ENCODE measurements at places on chromosomes 7 and 10. TPM values are rescaled to one million over a fixed set of nuclear protein-coding genes. Genes with fewer than 3 reads are reported as not detected.

DNA sequence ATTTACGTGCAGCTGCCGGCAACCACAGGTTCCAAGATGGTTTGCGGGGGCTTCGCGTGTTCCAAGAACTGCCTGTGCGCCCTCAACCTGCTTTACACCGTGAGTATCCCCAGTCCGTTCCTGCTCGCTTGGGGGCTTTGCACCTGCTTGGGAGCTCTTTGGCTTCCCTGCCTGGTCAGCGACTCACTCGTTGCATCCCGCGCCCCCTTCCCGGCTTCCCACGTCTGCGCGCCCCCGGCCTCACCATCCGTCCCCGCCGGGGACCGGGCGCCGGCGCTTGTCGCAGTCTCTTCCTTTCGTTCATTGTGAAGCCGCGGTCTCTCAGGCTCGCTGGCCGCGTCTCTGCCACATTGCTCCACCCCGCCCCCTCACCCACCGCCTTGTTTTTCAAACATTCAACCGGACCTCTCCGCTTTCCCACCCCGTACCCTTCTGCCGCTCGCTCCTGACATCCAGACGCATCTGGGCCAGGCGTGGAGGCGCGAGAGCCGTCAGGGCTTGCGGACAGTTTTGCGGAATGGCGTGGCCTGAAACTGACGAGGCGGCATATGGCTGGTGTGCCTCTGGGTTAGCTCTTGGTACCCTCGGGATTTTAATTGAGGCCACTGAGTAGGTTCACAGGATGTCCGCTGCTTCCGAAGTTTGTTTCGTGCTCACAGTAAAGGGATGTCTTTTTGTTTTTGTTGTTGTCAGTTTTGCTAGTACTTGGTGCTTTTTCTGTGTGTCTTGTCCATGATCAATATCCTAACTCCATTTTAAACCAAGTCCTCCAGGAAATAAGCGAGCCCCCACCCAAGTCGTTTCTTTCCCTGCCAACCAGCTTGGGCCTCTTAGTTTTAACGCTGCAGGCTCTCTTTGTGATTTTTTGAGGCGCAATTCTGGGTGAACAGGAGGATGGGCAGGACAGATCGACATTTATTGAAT is 639 bp downstream of the TSPAN13 start:
- peak overlapping the region; percentile 83 for H3K27ac ChIP-seq
- H3K36me3 ChIP-seq = no peaks in the 10 kb centered on the region

GRCh38 chr7:54339073-54339472 is 203.1 kb upstream of the VSTM2A start:
- no peaks in the 10 kb centered on the region for H3K4me1 ChIP-seq
- peak; percentile 33 for DNase-seq
- H3K36me3 ChIP-seq = no peaks in the 10 kb centered on the region
- no peak overlapping the region for H3K27ac ChIP-seq
- H3K27me3 ChIP-seq = no peaks in the 10 kb centered on the region

- no peak overlapping the region for H3K27ac ChIP-seq
- no peak overlapping the region for H3K4me3 ChIP-seq
- H3K4me1 ChIP-seq = no peaks in the 10 kb centered on the region
- no peaks in the 10 kb centered on the region for H3K36me3 ChIP-seq
- DNase-seq = no peak
Measured at GRCh38 chr10:82643076-82643475, 768.1 kb downstream of the NRG3 start.

GRCh38 chr7:455110-455928 is 64.3 kb downstream of the PDGFA start:
- peak; percentile 81 for DNase-seq
- H3K27me3 ChIP-seq = peaks cover 6% of the 10 kb centered on the region
- no peaks in the 10 kb centered on the region for H3K36me3 ChIP-seq
- H3K4me1 ChIP-seq = peaks cover 25% of the 10 kb centered on the region
- H3K4me3 ChIP-seq = no peak overlapping the region

DNA sequence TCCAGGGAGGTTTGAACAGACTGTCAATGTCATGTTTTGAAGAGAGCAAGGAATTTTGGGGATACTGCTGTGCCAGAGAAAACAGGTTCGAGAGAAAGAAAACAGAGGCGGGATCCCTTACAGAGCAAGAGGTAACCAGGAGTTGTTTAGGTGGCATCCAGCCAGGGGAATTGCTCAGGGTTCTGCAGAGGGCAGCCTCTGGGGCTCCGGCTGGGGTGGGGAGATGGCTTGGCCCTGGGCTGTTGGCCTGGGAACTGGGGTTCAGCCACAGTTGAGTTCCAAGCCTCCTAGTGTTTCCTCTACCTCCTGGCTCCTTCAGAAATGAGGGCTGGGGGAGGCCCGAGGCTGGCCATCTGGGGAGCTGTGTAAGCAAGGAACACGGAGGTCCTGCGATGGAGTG is 68.0 kb downstream of the CAMK1D start:
- no peak overlapping the region for H3K4me3 ChIP-seq
- no peak overlapping the region for H3K27ac ChIP-seq
- peaks cover 4% of the 10 kb centered on the region for H3K4me1 ChIP-seq
- H3K36me3 ChIP-seq = no peaks in the 10 kb centered on the region

GRCh38 chr7:46080595-46081159 is 159.6 kb upstream of the IGFBP3 start:
- H3K4me3 ChIP-seq = no peak overlapping the region
- H3K27ac ChIP-seq = no peak overlapping the region
- no peaks in the 10 kb centered on the region for H3K4me1 ChIP-seq
- H3K36me3 ChIP-seq = no peaks in the 10 kb centered on the region

- H3K36me3 ChIP-seq = no peaks in the 10 kb centered on the region
- H3K27ac ChIP-seq = no peak overlapping the region
Measured at GRCh38 chr7:86995052-86995725, 64.3 kb downstream of the ELAPOR2 start.

GRCh38 chr10:18341055-18341454 is 200.8 kb downstream of the CACNB2 start:
- no peaks in the 10 kb centered on the region for H3K27me3 ChIP-seq
- H3K27ac ChIP-seq = no peak overlapping the region
- no peaks in the 10 kb centered on the region for H3K36me3 ChIP-seq
- no peaks in the 10 kb centered on the region for H3K4me1 ChIP-seq
- H3K4me3 ChIP-seq = no peak overlapping the region
- no peak for DNase-seq

DNA sequence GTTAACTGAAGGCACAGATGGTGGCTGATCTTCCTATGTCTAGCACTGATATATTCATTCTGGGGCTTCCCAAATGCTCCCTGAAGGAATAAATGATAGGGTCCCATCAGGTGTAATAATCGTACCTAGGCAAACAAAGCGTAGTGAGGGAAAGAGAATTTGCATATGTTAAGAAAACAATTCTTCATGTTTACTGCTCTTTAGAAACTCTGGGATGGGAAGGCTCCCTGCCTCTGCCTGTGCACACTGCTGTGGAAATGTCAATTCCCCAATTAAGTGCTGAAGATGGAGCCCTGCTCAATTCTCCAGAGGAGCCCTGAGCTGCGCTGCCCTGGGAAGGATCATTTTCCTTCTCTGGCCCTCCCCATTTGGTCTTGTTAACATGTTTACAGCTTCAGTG is 380.9 kb upstream of the ADARB2 start:
- no peak overlapping the region for H3K27ac ChIP-seq
- DNase-seq = no peak
- no peaks in the 10 kb centered on the region for H3K27me3 ChIP-seq
- no peak overlapping the region for H3K4me3 ChIP-seq
- no peaks in the 10 kb centered on the region for H3K4me1 ChIP-seq
- no peaks in the 10 kb centered on the region for H3K36me3 ChIP-seq

DNA sequence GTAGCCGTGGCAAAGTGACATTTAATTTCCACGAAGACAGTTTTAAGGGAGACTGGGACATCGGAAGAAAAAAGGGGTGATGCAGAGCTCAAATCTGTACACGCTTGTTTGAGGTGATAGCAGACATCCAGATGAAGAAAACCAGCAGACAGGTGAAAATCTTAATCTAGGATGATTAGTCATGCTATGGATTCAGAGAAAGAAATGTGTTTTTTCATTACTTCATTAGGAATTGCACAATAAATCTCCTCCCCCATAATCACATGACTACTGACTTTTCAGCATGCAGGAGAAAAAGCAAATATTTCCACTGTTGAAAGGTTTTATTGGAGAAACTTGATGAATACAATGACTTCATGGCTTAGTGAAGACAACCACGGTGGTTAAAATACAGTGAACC is 2.5 kb downstream of the NUDT5 start:
- H3K27ac ChIP-seq = no peak overlapping the region
- no peak overlapping the region for H3K4me3 ChIP-seq
- peaks cover 12% of the 10 kb centered on the region for H3K4me1 ChIP-seq

- no peak for DNase-seq
- H3K36me3 ChIP-seq = no peaks in the 10 kb centered on the region
- H3K27me3 ChIP-seq = no peaks in the 10 kb centered on the region
- no peaks in the 10 kb centered on the region for H3K4me1 ChIP-seq
- H3K27ac ChIP-seq = no peak overlapping the region
Measured at GRCh38 chr10:88401671-88402347, 181.3 kb downstream of the RNLS start.

DNA sequence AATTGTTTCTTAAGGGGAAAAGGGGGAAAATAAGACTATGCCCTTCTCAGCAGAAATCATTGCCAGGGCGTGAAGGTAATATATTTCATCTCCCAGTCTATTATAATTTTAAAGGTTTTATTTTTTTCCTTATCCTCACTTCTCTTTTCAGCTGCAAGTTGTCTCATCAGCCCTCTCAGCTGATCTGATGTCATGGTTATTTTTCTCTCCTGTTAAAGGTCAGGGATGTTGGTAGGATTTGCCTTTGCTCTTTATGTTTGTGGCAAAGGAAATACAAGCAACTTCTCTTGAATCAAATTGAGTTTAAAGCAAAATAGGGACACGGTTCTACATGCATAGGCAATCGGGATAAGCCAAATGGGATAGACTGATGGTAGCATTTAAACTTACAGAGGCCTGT is 946.9 kb downstream of the SORCS1 start:
- no peak overlapping the region for H3K4me3 ChIP-seq
- no peaks in the 10 kb centered on the region for H3K36me3 ChIP-seq
- H3K4me1 ChIP-seq = no peaks in the 10 kb centered on the region
- no peak for DNase-seq

- DNase-seq = no peak
- H3K36me3 ChIP-seq = no peaks in the 10 kb centered on the region
- H3K4me3 ChIP-seq = no peak overlapping the region
- no peak overlapping the region for H3K27ac ChIP-seq
- no peaks in the 10 kb centered on the region for H3K27me3 ChIP-seq
- peaks cover 5% of the 10 kb centered on the region for H3K4me1 ChIP-seq
Measured at GRCh38 chr10:96906864-96907263, 74.8 kb downstream of the LCOR start.

- DNase-seq = no peak
- no peak overlapping the region for H3K27ac ChIP-seq
- H3K36me3 ChIP-seq = no peaks in the 10 kb centered on the region
- H3K4me1 ChIP-seq = no peaks in the 10 kb centered on the region
- H3K27me3 ChIP-seq = peaks cover 17% of the 10 kb centered on the region
Measured at GRCh38 chr10:120365872-120366271, 91.2 kb upstream of the PLPP4 start.

DNA sequence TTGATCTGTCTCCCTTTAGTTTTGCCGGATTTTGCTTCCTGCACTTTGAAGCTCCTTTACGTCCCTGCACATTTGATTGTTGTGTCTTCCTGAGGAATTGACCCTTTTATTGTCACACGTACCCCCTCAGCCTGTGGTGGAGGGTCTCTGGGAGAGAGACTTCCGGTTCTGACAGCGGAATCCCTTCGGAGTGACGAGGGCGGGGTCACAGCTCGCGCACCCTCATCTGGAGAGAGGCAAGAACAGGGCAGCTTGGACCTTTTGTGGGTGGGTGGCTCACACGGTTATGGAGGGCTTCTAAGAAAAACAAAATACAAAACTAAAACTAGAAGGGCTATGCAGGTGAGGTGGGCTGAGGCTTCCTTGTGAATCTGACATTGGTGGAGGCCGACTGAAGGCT is 26.0 kb downstream of the AMZ1 start:
- no peak for DNase-seq
- H3K4me1 ChIP-seq = peaks cover 27% of the 10 kb centered on the region
- H3K36me3 ChIP-seq = no peaks in the 10 kb centered on the region
- H3K27me3 ChIP-seq = no peaks in the 10 kb centered on the region

- H3K27ac ChIP-seq = no peak overlapping the region
- H3K4me1 ChIP-seq = no peaks in the 10 kb centered on the region
- H3K36me3 ChIP-seq = no peaks in the 10 kb centered on the region
- H3K4me3 ChIP-seq = no peak overlapping the region
- H3K27me3 ChIP-seq = no peaks in the 10 kb centered on the region
- DNase-seq = peak; percentile 16
Measured at GRCh38 chr7:6317797-6318438, 45.5 kb upstream of the CYTH3 start.

DNA sequence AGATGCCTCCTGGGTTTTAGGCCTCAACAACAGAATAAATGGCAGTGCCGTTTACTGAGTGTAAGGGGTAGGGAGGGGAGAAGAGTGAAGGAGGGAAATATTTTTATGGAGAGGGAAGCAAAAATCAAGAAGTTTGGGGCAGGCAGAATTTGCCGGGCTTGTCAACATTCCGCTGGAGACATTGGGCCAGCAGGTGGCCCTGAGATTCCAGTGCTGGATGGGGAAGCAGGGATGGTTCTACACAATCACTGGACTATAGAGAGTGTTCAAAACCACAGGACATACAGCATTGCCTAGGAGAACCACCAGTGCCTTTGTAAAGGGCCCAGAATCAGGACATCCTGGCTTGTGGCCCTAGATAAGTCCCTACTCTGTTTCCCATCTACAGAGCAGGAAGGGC is 598.6 kb upstream of the MGMT start:
- no peaks in the 10 kb centered on the region for H3K36me3 ChIP-seq
- DNase-seq = no peak
- no peak overlapping the region for H3K4me3 ChIP-seq
- no peak overlapping the region for H3K27ac ChIP-seq

- no peak overlapping the region for H3K4me3 ChIP-seq
- peaks cover 5% of the 10 kb centered on the region for H3K4me1 ChIP-seq
- H3K27me3 ChIP-seq = no peaks in the 10 kb centered on the region
- DNase-seq = no peak
Measured at GRCh38 chr7:80443325-80443724, 68.5 kb downstream of the GNAT3 start.

- H3K27ac ChIP-seq = peak overlapping the region; percentile 26
- H3K4me1 ChIP-seq = no peaks in the 10 kb centered on the region
- no peaks in the 10 kb centered on the region for H3K36me3 ChIP-seq
- H3K4me3 ChIP-seq = no peak overlapping the region
- H3K27me3 ChIP-seq = no peaks in the 10 kb centered on the region
- DNase-seq = peak; percentile 34
Measured at GRCh38 chr7:137873979-137874777, 27.4 kb upstream of the DGKI start.

Gene NAT16
- total RNA-seq = not detected

Gene CAV1
- total RNA-seq = 47.8 TPM

Gene GIMAP7
- total RNA-seq = 0.33 TPM

Gene SSC4D
- 6.9 TPM for total RNA-seq

Gene PANK1
- total RNA-seq = 51.0 TPM

Gene MBL2
- total RNA-seq = 1.1 TPM

Gene SPACDR
- 0.13 TPM for total RNA-seq

Gene NACAD
- 1.4 TPM for total RNA-seq

Gene ADAM12
- 8.1 TPM for total RNA-seq
